ENCODE measurements at places on chromosomes 11 and 22.

DNA sequence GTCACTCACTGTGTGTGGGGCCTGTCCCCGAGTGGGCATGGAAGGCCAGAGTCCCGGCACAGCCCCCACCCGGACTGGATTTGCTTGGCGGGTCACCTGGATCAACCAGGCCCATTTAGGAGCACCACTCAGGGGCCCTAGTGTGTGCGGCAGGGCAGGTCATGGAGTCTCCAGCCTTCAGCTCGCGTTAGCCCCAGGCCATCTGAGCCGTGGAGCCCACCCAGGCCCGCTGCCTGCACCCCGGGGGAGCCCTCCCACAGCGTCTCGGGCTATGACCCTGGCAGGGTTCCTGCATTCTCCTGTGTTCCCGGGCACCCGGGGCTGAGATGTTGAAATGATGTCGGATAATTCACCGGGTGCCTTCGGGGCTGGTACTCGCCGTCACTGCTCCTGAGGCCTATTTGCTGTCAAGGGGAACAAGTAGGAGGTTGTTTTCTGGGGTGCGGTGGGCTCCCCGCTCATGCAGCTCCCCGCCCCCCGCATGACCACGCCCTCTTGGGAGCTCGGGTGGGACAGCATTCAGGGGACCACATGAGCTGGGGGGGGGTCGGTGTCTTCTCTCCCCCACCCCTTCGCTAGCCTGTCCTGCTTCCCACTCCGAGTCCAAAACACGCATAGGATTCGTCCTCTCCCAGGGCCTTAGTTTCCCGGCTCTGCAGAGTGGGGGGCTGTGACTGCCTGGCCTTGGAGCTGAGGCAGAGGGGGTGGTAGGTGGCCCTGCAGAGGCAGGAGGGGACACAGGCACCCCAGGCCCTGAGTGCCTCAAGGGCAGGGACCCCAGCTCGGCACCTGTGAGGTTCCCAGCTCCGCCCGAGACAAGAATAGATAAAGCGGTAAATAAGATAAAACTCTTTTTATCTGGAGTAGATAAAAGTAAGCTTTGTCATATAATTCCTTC, 77.2 kb downstream of the KCNQ1 start:
- no peak for DNase-seq

DNA sequence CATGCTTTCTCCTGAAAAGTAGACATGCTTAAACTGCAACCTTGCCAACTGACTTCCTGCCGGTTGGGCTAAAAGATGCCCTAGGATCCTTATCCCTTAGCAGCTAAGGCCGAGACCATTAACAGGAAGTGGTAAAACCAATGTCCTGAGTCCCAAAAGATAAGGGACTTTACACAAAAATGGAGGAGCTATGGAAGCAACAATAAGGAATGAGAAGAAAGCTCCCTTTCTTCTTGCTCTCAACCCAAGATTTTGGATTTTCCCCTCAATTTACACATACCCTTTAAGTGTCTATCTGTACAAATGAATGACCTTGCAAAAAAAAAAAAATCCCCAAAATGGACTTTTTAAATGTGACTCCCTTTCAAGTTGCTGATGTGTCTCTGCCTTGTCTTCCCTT, 11.1 kb downstream of the MRPL17 start:
- no peak for DNase-seq

DNA sequence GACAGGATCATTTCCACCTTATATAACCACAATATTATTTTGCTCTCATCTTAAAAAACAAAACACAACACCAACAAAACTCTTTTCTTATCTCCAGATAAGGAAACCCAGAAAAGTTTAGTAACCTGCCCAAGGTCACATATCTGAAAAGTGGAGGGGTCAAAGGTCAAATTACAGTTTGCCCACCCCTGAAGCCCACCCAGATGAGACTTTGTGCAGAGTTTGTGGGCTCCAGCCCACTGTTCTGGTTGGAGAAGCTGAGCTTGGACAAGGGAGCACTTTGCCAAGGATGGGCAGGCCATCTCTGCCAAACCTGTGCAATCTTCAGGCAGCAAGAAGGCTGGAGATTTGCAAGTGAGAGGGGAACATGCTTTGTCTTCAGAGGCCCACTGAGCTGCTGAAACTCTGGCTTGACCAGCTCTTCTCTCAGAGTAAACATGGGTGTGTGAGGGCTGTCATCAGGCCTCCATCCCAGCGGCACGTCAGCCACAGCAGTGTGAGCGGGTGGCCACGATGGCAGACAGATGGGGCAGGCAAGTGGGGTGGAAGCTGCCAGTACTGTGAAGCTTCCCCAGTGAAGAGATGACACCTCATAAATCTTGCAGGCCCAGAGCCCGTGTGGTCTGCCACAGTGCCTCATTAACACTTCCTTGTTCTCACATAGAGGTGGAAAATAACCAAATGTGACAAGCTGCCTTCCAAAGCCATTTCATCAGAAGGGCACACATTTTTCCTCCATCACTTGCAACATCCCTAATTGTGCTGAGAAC, 111.8 kb downstream of the CCDC81 start:
- DNase-seq = no peak

DNA sequence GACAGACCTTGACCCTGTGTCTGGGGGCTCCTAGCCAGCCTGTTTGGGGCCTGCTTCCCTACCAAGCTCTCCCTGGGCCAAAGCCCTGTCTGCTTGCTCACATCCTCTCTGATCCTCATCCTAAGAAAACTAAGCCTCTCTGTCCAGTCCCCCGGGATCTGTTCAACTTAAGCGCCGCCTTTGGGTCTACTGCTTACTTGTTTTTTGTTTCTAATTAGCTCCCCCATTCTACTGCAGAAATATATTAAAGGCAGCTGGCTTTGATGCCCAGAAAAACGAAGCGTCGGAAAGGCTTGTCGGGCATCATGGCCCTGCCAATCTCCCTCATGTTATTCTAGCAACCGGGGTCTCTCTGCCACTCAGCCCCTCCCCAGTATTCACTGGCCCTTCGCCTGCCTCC, 3.4 kb downstream of the DSCAML1 start:
- DNase-seq = no peak

- DNase-seq = no peak
Measured at GRCh38 chr11:11980841-11981308, 27.6 kb downstream of the DKK3 start.

- no peak for DNase-seq
Measured at GRCh38 chr11:14566331-14567063, 46.3 kb upstream of the PSMA1 start.

Measured in astrocyte of the cerebellum (primary cell).